ENCODE measurements at places on chromosomes 13 and 19.

DNA sequence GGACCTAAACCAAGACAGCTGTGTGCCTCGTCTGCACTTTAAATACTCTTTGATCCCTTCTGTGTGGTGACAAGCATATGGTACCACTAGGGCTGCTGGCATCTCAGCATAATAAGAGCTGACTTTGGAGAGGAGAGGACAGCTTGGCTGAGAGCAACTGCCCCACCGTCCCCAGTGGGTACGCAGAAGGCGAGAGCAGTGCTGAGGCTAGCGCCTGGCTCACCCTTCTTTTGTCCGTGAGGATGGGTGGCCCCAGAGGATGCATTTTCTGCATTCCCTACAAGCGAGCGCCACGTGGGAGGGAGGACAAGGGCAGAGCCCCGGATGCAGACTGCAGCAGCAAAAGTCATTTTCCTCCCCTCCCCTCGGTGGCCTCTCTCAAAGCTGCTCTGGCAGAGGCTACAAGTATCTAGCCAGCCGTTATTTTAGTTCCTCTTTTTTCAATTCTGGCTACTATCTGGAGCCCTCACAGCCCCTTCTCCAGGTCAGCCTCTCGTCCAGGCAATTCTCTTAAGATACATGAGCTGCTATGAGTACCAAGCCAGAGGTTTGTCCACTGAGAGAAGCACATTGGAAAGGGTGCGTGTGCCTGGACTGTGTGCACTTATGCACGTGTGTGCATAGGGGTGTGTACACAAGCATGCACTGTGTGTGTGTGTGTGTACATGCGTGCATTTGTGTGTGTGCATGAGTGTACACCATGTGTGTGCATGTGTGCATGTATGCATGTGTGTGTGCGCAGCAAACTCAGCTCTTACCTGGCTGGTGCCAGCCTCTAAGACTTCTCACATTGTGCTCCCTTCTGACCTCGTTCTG, 51.3 kb downstream of the RAB20 start:
- no peak for DNase-seq

DNA sequence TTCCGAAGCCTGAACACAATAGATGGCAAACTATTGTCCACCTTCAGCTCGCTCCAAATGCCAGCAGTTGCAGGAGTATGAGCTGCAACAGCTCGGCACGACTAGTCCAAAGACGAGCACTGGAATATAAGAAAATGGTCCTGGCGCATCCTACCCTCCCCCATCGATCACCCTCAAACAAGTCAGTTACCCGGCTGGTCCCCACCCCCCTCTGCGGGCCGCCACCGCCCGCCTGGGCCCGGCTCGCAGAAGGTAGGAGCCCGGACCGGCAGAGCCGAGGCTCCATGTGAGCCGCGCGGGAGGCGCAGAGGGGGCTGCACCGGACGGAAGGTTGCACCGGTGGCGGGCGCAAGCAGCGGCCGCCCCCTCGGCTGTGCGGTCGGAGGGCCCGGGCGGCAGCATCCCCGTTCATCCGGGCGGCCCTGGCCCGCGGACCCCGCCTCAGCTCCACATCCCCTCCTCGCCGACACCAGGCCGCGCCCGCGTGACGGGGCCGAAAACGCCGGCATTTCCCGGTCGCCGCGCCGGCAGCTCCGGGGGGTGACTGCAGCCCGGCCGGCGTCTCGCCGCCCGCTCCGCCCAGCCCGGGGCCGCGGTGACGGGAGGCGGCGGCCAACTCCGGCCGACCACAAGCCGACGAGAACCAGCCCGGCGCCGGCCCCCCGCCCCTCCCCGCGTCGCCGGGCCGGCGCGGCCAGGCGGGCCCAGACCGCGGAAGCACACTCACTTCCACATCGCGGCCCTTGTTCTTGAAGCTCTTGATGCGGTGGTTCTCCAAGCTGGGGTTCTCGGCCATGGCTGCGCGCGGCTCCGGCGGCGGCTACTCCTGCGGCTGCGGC, 552 bp downstream of the KPNA3 start:
- DNase-seq, result peak; percentile 17

DNA sequence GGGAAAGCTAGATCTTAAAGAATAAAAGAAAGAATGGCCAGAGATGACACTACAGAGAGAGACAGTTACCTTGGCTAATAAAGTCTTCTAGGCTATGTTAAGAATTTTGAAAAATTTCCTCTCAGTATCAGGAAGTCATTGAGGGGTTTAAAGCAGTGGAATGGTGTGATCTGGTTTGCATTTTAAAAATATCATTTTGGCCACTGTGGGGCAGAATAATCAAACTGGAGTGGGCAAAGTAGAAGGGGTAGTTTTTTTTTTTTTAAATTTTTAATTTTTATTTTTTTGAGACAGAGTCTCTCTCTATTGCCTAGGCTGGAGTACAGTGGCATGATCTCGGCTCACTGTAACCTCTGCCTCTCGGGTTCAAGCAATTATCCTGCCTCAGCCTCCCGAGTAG, 4.4 kb upstream of the CNMD start:
- no peak for DNase-seq

DNA sequence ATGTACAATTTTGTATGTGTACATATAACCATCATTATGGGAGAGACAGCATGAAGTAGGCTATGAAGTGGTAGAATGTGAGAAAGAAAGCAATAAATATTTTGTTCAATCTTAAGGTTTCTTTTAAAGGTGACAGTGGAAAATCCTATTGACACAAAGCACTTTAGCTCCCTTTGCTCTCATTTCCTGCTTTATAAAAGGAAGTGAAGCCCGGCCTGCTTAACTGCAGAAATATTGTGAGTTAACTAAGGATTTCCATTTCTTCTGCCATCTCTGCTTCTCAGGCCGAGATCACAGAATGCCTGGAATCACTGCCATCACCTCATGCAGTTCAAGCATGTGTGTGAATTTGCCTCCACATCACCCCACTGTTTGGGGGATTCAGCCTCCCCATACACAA, 83.5 kb downstream of the FRY start:
- DNase-seq, result no peak

GRCh38 chr13:50512474-50513299, 330.8 kb downstream of the DLEU7 start:
- DNase-seq, result no peak

- no peak for DNase-seq
These were observed 43.6 kb downstream of the COL4A1 start for GRCh38 chr13:110263404-110263803.

- no peak for DNase-seq
These were observed 1568.3 kb upstream of the PRR20A start for GRCh38 chr13:55572408-55572807.

DNA sequence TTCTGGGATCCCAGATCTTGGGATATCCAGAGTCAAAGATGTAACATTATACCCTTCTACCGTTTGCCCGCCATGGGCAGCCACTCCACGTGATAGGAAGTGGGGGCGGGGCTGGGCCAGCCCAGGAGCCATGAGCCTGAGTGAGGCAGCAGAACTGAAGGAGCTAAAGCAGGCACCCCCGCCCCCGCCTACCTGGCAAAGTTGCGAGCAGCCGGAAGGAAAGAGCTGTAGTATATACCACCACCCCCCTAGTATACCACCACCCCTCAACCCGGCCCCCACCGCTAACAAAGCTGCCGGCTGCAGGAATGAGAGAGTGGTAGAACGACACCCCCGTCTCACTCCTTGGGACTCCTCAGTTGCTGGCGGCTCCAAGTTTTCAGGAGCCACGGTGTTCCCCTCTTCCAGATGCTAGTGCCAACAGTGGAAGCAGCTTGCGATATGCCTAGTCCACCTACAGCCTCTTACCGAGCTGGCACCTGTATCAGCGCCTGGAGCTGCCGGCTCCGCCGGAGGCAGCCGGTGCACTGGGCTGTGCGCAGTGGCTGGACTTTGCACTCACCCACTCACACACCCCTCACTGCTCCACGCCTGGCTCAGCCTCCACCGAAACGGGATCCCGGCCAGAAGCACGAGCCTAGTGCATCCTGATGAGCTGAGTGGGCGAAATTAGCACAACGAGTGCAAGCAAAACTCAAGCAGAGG, 230.7 kb upstream of the PRR20A start:
- no peak for DNase-seq

DNA sequence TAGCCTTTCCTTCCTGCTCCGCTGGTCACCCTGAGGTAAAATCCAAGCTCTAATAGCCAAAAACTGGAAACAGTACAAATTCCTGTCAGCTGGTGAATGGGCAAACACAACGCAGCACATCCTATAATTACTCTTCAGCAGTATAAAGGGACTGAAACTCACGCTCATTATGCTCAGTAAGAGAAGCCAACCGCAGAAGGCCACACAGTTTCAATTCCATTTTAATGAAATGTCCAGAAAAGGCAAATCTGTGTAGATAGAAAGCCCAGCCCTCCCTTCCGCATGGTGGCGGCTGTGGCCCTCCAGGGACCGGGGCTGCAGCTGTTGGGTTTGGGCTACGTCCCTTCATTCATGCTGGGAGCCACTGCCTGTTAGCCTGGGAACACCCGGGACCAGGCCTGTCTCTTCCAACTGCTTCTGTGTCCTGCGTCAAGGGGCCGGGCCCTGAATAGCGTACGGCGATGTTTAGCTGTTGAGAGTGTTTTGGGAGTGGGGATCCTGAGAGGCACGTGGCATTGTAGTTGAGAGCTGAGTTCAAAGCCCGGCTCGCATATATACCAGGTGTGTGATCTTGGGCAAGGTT, 23.5 kb downstream of the NKPD1 start:
- DNase-seq, result no peak

- DNase-seq, result no peak
These were observed 518.2 kb upstream of the HTR2A start for GRCh38 chr13:47415048-47415447.

DNA sequence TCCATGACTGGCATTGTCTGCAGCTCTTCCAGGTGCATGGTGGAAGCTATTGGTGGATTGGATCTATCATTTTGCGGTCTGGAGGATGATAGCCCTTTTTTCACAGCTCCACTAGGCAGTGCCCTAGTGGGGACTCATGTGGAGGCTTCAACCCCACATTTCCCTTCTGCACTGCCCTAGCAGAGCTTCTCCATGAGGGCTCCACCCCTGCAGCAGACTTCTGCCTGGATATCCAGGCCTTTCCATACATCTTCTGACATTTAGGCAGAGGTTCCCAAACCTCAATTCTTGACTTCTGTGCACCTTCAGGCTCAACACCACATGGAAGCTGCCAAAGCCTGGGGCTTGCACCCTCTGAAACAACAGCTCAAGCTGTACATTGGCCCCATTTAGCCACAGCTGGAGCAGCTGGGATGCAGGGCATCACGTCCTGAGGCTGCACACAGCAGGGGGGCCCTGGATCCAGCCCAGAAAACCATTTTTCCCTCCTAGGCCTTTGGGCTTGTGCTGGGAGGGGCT, 800.2 kb upstream of the MIR17HG start:
- DNase-seq, result no peak

DNA sequence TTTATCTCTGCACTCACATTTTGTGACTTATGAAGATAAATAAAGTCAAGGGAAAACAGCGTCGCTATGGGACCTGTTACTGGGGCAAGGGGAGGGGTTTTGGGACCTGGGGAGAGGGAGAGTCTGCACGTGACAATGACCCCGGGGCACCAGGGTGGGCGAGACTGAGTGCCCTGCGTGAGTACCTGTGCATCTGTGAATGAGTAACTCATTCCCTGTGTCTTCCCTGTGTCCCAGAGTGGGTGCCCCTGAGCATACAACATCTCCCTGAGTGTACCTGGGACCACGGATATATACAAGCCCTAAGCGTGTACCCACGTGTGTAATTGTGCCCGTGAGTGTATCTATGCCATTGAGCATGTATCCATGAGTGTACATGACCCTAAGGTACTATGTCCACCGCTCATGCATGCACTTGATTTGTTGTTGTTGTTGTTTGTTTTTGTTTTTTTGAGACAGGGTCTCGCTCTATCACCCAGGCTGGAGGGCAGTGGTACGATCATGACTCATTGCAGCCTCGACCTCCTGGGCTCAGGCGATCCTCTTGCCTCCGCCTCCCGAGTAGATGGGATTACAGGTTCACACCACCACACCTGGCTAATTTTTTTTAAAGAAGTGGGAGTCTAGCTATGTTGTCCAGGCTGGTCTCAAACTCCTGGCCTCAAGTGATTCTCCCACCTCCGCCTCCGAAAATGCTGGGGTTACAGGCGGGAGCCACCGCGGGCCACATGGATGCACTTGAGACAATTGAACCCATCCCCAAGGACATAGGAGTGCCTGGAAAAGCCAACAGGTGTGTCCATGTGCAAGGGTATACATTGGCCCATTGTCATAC, 645 bp upstream of the TRAPPC5 start:
- DNase-seq, result no peak

DNA sequence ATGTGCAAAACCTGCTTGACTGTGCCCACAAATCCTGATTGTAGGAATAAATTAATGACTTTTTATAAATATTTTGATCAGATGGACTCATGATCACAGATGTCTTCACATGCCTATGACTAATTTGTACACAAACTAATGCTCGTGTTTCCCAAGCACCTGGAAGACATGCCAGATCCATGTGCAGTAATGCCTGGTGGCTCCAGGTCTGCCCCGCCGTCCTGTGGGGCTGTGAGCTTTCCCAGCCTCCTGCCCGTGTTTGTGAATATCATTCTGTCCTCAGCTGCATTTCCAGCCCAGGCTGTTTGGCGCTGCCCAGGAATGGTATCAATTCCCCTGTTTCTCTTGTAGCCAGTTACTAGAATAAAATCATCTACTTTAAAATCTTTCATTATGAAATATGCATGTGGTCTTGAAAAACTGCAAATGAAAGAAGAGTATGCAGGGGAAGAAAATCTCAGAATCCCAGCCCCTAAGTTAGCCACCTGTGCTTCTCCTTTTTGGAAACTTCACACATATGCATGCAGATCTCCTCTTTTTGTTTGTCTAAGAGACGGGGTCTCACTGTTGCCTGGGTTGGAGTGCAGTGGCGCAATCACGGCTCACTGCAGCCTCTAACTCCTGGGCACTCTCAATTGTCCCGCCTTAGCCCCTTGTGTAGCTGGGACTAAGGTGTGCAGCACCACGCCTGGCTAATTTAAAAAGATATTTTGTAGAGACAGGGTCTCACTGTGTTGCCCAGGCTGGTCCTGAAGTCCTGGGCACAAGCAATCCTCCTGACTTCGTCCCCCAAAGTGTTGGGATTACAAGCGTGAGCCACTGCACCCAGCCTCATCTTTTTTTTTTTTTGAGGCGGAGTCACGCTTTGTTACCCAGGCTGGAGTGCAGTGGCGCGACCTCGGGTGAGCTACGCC, 6.2 kb downstream of the RPL28 start:
- no peak for DNase-seq

DNA sequence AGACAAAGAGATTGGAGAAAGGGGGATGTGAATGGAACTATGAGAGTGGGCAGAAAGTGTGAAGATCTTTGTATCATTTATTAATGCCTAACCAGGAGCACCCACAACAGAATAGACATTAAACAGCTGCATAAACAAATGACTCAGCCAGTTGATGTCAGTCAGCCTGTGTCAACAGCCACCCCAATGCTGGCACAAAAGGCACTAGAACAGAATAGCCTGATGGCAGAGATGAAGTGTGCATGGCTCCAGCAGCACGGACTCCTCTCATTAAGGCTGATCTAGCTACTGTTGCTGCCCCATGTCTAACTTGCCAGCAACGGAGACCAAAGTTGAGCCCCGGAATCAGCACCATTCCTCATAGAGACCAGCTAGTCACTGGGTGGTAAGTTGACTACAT, 7.8 kb downstream of the CPB2 start:
- no peak for DNase-seq

DNA sequence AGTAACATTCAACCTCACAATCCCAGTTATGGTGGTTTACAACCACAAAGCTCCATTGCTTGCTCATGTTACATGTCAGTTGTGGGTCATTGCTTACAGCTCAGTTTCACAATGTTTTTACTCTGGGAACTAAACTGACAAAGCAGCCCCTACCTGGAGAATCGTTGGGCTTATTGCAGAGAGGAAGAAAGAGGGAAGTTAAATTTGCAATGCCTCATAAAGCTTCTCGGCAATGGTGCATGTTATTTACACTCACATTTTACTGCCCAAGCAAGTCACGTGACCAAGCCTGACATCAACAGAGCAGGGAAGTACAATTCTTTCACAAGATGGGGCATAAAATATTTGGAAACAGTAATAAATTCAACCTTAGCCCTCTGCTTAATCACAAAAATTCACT, 441.6 kb downstream of the TDRD3 start:
- no peak for DNase-seq

All from stimulated activated CD4-positive, alpha-beta T cell treated with anti-CD3 and anti-CD28 coated beads, Interleukin-1b, Interleukin-23, amount 100 ng/mL, for 1 hour (primary cell).